Cortex of kidney (tissue), 1 donor: ENCODE measurements at places on chromosomes 16 and 17.

DNA sequence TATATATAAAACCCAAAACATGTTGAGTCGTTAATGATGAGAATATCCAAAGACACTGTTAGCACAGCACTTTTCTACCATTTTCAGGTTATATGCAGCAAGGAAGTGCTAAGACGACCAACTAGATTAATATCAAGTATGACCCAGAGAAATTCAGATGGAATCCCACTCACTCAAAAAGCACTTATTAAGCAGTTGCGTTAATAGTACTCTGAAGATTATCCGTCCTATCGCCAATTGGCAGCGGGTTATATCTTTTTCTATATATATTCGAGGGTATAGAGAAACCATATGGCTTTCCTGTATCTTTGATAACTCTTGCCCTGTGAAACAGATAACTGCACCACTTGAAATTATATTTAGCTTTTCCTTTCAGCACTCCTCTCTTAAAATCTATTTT lies 1.1 kb downstream of the CRLF3 start:
- DNase-seq, result no peak

- no peak for DNase-seq
Measured at GRCh38 chr17:13346592-13346991, 255.1 kb downstream of the HS3ST3A1 start.

DNA sequence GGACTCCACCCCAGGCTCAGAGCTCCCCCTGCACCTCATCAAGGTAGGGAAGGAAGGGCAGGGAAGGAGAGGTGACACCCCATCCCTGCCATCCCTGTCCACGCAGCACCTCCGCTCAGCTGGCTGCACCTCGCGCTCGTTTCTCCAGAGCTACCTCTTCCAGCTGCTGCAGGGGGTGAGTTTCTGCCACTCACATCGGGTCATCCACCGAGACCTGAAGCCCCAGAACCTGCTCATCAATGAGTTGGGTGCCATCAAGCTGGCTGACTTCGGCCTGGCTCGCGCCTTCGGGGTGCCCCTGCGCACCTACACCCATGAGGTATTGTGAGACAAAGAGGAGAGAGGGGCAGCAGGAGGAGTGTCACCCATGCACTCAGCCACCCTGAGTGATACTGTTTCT lies 1.4 kb downstream of the CDK3 start:
- no peak for DNase-seq

- no peak for DNase-seq
Measured at GRCh38 chr17:80316431-80316830, 55.8 kb downstream of the RNF213 start.

DNA sequence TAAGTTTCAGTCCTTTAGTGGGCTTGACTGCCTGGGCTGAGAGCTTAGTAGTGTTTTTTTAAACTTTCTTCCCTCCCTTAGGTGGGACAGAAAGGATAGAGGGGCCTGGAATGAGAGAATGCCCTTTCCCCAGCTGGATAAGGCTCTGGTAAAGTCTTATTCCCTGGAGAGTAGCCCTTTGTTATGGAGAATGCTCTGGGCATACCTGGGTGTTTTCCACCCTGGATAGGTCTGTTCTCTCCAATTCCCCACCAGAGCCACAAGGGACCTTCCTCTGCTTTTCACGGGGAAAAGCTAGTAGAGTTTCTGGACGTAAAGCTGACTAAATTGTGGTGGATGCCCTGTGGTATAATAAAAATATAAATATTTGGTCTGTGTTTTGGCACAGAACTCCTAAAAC lies 164.1 kb downstream of the HS3ST4 start:
- DNase-seq, result no peak

DNA sequence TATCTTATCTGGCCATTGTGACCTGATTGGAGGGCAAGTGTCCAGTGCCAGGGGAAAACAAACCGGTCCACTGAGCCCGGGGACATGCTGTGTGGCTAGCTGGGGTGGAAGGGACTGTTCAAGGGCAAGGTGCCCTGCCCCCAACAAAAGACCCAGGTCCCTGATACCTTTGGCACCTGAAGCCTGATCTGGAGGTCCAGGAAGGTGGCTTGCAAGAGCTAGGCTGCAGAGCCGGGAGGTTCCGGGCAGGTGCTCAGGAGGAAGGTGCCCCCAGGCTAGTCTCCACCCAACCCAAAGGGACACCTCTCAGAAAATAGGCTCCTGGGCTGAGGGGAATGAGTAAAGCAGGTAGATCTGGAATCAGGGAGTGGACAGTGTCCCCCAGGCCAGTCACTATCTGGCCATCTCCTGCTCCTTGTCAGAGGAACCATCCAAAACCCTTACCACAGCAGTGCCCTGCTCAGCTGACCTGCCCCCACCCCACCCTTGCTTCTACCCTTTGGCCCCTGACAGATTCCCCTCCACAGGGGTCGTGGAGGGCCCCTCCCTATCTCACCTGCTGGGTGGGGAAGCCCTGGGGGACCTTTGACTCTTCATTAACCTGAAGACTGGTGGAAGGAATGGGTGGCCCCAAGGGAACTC lies 6.2 kb downstream of the NAT9 start:
- DNase-seq, result no peak

DNA sequence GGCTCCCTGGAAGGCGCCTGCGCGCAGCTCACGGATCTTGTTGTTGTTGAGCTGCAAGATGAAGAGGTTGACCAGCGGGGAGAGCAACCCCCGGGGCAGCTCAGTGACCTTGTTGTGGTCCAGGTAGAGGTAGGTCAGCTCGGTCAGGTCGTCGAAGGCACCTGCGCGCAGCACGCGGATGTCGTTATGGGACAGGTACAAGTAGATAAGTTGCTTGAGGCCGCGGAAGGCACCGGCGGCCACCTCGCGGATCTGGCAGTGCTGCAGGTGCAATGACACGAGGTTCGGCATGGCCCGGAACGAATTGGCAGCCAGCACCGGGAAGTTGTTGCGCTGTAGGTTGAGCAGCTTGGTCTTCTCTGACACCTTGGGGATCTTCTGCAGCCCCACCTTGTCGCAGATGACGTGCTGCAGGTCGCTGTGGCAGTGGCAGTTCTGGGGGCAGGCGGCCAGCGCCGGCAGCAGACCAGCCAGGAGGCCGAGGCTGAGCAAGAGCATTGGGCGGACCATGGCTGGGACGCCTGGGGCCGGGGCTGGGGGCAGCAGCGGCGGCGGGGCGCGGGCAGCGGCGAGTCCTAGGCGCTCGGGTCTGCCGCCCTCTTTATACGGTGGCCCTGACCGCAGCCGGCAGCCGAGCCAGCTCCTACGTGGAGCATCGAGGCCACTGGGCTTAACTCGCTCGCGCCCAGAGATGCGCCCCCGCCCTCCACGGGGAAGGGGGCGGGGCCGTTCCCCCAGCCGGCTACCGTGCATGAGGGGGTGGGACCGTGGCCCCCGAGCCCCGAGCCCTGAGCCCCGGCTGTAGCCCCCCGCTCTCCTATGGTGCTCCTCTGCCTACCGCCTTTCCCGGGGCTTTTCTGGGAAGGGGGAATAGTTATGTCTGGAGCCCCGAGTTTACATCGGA lies at the start of gene CHAD:
Gene CHAD (minus strand): TSS at position 577 of the 904 bp plus-strand sequence. CDS start 67 bp downstream, at position 510.
- no peak for DNase-seq

DNA sequence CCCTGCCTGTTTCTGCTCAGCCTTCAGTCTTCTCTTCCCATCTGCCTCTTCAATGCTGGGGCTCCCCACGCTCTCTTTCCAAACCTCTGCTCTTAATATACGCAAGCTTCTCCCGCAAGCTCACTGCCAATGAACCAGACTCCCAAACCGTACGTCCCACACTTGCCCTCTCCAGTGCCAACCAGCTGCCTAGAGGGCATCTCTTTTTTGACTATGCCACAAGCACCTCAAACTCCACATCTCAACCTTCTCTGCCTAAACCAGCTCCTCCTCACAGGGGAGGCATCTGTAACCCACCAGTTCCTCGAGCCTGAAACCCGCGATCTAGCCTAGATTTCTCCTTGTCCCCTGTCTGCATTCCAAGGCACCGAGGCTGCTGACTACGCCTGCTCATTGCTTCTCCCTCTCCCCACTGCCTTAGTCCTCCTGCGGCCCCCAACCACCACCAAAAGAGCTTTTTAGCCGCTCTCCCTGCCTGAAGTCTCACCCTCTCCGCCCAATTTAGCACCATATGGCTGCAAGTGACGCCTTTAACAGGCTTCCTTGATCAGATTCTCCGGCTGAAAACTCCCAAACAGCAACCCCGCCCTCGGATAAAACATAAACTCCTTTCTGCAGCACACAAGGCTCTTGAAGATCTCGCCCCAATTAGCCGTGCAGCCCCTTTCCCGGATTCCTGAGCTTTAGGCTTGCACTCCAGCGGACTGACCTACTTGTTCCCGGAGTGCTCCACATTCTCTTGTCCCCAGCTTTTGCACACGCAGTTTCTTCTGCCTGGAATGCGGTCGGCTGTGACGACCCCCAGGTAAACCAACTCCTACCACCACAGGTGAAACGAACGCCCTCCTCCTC lies 1.5 kb downstream of the GGA2 start:
- DNase-seq, result no peak

- no peak for DNase-seq
Measured at GRCh38 chr16:10745841-10746240, 2.2 kb downstream of the NUBP1 start.

GRCh38 chr17:80281516-80281915 lies 20.9 kb downstream of the RNF213 start:
- no peak for DNase-seq

DNA sequence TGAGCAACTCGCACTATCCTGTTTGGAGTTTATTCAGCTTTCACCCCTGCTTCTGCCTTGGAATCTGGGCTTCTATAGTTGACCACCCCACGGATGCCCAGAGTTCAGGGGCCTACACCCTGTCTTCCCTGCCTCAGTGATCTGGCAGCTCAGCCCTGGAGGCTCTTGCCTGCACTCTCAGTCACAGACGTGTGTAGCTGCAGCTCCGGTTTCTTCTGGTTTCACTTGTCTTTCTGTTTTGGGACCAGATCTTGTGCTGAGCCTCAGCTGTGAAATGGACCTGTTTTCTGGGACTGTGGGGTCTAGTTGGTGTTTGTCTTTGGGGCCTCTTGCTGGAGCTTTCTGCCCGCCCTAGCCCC lies 5.8 kb downstream of the GPT2 start:
- no peak for DNase-seq

DNA sequence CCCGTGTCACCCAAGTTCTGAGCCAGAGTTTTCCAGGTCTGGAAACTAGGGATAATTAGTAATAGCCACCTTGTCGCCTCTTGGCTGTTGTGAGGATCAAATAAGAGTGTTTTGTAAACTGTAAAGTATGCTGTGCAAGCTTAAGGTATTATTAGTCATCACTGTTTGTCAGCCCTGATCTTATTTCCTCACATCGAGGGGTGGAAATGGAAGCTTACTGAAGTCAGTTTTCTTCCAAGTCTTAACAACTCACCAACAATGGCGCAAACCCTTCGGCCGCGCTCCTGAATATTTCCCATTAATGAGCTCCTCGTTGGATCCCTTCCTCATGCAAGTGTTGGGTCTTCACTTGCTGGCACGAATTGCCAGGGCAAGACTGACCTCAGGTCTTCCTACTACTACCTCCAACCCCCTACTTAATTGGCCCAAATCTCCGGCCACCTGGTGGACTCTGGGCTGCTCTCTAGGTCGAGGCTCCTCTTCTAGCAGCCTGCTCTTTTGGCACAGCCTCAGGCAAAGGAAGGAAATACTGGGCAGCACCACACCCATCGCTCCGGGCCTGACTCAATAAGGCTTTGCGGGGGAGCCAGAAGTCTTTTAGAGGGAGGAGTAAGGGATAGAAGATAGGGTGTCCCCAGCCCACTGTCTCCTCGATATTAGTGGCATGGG lies 885 bp upstream of the SLC35B1 start:
- no peak for DNase-seq

GRCh38 chr17:51428668-51429495 lies 168.5 kb downstream of the UTP18 start:
- DNase-seq, result no peak

DNA sequence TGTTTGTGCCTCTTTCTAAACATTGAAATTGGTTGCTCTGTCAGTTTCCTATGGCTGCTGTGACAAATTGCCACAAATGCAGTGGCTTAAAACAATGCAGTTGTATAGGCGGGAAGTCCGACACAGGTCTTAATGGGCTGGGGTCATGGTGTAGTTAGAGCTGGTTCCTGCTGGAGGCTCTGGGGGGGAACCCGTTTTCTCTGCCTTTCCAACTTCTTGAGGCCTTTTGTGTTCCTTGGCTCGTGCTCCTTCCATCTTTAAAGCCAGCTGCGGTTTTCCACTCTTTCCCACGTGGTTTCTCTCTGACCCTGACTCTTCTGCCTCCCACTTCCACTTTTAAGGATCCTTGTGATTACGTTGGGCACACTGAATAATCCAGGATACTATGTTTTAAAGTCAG lies 12.5 kb downstream of the EPN2 start:
- DNase-seq, result no peak

DNA sequence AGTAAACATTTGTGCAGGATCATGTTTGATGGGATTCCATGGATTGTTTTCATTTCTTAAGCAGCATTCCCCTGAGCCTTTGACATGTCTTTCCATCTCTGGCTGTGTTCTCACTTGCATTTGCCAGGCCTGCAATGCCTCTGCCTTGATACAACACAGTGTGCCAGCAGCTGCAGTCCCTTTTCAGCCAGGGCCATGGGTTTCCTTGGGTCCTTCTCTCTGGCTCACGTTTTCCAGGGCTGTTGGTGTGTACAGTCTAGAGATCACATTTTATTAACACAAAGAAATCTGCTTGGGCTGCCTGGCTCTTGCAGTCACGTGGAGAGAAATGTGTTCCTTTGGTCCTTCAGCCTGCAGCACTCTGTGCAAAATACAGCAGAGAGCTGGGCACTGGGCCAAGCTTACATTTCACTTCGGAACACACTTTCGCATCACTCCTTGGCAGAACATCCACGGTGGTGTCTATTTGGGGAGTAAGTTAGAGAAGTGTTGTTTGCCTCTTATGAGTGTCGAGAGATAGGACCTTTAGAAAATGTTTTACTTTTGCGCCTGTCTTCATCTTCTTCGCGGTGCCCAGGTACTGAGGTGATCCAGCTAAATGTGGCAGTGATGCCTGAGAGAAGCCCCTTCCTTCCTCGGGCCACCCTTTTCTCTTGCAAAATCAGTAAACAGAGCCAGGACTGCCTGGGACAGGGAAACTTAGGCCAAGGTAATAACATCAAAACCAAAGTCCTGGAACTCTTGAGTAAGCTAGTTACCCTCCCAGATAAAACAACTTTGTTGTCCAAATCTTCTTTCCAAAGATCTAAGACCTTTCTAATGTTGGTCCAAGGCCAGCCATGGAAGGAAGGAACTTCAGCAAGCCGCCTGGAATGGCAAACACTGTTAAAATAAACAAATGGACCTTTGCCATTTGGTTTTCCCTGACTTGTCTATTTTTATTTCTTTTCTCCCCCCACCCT lies 20.9 kb downstream of the HLF start:
- DNase-seq, result no peak

GRCh38 chr16:59545721-59546120 lies 811.6 kb upstream of the GOT2 start:
- no peak for DNase-seq

- DNase-seq, result no peak
Measured at GRCh38 chr16:55938126-55938525, 63.0 kb upstream of the CES5A start.

- DNase-seq, result no peak
Measured at GRCh38 chr17:58279016-58279711, 1.6 kb downstream of the MPO start.
